Activated T-cell treated with anti-CD3 and anti-CD28 coated beads, Interleukin-2, amount 50 U/mL, for 24 hours (primary cell): ENCODE measurements at places on chromosomes 3 and 15.

DNA sequence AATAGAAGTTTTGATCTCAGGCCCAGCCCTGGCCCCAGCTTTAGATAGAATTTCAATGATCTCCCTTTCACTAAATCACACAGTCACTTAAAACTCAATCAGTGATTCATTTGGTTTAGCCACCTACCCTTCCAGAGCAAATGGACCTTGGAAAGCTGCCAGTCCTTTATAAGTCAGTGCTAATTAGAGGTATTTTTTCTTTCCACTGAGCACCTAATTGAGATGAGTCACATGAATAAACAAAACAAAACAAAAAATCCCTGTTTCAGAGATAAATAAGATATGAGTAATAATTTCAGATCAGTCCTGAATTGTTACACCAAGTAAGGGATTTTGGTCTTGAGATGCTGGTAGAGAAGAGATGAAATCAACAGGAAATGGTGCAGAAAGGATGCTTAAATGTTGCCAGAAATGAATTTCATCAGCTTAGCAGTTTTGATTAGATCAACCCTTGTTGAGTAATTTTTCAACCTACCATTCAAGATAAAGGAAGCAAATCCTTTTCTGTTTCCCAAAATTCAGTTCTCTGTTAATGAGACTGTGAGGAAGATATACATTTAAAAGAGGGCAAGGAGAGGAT is 352.0 kb upstream of the COL8A1 start:
- DNase-seq = no peak

- DNase-seq = no peak
These were observed 341.5 kb upstream of the DNAJC19 start for GRCh38 chr3:181330821-181331563.

GRCh38 chr3:53709860-53710674 is 136.2 kb downstream of the CHDH start:
- DNase-seq = peak; percentile 71

DNA sequence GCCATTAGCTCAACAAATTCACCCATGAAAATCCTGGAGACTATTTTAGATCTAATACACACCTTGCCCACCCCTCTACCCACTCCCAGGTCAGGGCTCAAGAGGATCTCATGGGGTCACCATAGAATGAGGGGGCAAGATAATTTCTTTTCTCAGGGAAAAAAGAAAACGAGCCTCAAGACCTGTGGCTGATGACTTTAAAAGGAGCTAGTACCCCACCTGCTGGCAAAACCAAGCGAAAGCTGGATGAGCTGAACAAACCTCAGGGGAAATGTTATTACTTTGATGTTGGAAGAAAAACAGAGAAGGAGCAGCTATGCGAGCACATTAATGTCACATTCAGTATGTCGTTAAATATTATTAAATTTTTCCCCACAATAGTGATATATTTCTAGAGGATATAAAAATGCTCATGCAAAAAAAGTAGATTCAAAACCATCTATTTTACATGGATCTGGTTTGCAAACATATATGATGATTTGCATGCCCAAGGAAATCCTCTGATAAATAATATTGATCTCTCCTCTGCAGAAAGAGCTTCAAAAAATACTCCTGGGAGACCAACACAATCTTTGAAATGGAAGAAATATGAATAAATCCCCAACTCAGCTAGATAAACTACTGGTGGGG is 37.7 kb downstream of the PLD1 start:
- peak; percentile 46 for DNase-seq

- DNase-seq = no peak
These were observed 72.2 kb downstream of the KLF13 start for GRCh38 chr15:31398677-31399301.

GRCh38 chr15:69780981-69781380 is 316.7 kb downstream of the TLE3 start:
- no peak for DNase-seq

GRCh38 chr15:46961795-46962194 is 755.5 kb upstream of the SEMA6D start:
- no peak for DNase-seq

GRCh38 chr3:105719791-105720190 is 149.0 kb downstream of the CBLB start:
- no peak for DNase-seq

DNA sequence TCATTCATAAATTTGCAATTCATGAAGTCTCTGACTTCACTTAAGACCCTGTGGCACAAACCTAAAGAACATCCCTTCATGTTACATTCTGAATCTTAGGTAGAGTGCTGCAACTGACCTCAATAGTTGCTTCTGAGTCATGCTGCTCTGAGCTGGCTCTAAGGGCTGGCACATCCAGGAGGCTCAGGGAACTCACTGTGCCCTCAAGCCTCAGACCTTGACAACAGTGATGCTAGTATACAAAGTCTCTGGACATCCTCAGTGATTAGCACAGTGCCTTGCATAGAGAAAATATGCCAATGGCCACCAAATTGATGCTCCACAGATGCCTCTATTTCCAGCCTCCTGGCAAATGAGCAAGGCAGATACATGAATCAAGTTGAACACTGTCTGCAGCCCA is 740.9 kb upstream of the LMCD1 start:
- no peak for DNase-seq
